MV-4-11 (cell line): ENCODE measurements at places on chromosomes 7 and 10.

DNA sequence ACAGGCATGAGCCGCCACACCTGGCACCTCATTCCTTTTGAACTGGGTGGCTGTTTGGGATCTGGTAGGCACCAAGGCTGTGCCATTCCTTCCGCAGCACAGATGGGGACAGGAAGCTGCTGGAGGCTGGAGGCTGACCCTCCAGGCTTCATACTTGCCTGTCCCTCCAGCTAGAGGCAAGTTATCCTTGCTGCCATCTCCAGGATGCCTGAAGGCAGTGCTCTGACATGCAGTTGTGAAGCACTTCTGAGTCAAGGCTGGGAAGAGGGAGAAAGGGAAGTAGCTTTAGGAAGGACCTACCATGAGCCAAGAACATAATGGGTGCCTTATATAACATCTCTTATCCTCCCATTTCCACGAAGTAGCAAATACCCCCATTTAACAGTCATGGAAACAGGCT is 9.5 kb downstream of the MARVELD1 start:
- DNase-seq = no peak

DNA sequence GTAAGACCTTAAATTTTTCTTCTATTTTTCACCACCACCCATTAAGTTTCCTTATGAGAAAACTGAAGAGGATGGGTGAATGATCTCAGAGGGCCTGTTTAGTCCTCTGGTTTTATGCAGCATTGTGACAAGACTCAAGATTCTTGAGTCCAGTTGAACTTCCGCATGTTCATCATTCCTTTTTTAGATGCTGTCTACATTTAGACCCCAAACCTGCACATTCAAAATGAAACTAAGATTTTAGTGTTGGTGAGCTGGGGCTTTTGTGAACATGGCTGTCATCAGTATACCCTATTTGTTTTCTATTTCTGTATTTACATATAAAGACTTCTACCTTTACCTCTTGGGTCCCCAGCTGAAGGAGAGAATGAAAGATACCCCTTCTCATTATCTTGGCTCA is 31.1 kb downstream of the NET1 start:
- no peak for DNase-seq

- DNase-seq = peak; percentile 80
These were observed 74.0 kb downstream of the ARID5B start for GRCh38 chr10:61975391-61975932.

GRCh38 chr7:47954231-47954911 is 6.1 kb upstream of the PKD1L1 start:
- peak; percentile 29 for DNase-seq

DNA sequence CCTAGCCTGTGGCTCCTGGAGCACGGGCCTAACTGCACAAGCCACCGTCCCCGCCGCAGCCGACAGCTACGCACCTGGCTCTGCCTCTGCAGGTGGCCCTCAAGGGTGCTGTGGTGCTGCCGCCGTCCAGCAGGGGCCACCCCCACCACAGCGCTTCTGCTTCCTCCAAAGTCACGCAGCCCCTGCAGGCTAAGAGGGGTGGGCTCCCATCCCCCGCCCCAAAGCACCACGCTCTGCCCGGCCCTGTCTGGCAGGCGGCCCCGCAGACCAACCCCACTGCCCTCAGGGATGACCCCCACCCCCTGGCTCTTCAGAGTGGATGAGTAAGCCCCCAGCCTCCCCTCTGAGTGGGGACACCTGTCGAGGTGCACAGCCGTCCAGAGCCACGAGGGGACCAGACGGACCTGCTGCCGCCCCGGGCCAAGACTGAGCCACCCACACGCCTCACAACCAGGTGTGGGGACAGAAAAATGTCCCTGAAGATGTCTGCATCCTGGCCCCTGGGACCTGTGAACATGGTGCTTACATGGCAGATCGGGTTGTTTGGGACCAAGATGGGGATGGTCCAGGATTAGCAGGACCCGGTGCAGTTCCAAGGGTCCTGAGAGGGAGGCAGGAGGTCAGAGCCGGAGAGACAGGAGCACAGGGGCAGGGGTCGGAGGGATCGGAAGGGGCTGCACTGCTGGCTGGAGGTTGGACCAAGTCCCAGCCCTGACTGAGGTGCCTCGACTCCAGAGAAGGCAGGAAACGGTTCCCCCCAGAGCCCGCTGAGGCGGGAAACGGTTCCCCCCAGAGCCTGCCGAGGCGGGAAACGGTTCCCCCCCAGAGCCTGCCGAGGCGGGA is 9.0 kb upstream of the ADAP1 start:
- no peak for DNase-seq

DNA sequence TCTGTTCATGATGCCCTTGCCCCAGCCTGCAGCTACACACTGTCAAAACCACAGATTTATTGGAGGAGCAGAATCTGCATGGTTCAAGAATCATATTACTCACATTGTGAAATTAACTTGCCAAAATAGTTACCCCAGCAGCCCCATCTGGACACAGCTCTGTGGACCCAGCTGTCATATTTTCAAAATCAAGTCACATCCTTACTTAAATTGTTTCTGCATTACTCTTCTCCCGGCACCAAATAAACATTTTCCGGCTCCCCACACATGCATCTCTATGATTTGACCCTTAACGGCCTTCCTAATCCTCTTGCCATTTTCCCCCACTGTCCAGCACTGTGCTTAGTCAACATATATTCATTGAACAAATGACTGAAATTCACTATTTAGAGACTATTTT is 43.8 kb upstream of the GPR26 start:
- DNase-seq = no peak

GRCh38 chr7:55484241-55484640 is 88.1 kb downstream of the VOPP1 start:
- DNase-seq = no peak

- no peak for DNase-seq
These were observed 3.2 kb upstream of the FGFR2 start for GRCh38 chr10:121601458-121601857.

DNA sequence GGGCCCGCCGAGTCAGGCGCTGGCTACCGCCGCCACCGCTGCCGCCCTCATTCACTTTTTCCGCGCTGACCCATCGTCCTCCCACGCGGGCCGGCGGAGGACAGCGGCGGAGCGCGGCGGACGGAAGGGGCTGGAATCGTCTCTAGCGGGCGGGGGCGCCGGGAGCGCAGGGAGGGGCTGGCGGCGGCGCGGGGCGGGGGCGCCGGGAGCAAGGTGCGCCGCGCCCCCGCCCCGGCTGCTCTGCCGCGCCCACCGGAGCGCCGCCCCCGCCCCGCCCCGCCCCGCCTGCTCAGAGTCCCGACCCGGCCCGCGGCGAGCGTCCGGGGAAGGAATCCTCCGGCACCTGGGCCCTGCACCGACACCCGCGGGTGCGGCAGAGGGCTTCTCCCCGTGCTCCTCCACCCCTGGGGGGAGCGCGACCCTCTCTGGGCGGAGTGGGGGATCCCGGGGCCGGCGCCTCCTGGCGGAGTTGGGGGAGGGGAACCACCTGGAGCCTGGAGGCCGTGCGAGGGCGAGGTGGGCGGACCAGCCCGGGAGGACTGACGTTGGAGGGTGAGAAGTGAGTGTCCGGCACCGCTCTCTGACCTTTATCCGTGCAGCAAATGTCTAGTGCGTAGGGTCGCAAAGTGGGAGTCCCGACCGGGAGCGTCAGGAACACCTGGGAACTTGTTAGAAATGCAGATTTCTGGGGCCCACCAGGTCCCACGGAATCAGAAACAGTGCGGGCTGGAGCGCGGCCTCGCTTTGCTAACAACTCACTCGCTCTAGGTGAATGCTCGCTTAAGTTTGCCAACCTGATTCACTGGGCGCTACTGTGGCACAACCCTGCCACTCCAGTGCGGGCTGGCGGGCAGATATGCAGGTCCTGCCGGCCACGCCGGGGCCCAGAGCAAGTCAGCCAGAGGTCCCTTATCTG is at the start of gene COBL:
COBL (minus strand) TSS at position 144 of the 916 bp plus-strand sequence. CDS start 176 bp downstream, outside the sequence.
- DNase-seq = no peak

DNA sequence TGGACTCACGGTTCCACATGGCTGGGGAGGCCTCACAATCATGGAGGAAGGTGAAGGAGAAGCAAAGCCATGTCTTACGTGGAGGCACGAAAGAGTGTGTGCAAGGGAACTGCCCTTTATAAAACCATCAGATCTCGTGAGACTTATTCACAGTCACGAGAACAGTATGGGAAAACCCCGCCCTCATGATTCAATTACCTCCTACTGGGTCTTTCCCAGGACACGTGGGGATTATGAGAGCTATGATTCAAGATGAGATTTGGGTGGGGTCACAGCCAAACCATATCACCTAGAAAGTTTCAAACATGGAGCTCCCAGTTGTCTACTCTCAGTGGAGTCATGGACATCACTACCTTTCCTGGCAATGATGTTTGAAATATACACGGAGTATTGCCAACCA is 49.6 kb downstream of the CYCS start:
- no peak for DNase-seq

DNA sequence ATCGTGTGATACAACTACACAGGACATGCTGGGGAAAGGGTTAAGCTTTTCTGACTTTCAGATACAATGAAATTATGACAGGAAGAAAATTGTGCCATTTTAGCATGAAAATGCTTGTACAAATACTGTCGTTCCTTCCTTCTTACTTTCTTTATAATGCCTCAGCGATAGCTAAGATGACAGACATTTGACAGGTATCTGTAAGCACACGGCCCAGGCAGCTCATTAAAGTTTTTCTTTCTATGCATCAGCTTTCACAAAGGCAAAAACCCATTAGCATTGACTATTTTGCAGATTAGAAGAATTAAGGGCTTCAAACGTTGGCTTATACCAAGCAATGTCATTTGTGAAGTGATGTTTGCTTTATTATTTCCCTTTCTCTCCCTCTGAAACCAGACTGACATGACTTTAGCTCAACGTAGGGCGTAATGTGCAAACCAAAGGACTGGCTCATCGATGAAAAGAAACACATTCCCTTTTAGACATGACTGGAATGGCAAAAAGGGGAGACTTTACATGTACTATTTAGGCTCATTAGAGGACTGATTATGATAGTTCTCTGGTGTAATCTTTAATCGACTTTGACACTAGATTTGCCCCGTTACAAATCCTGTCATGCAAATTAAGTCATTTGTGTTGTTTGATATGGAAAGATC is 258.4 kb upstream of the SP8 start:
- no peak for DNase-seq

DNA sequence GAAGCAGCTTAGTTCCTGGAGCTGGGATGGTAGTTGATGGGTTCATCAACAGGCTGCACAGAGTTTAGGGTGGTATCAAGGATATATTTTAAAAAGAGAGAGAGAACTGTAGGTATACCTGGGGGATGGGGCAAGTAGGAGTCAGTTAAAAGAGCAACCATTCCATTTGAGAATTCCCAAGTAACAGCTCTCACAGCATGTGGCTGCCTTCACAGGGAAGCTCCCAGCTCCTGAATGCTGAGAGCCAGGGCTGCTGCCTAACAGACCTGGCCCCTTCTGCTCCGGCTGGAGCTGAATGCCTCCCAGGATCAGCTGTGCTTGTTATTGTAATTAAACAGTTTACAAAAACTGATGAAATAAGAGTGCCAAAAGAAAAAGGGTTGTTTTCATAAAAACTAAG is 58.8 kb upstream of the GPR26 start:
- no peak for DNase-seq

DNA sequence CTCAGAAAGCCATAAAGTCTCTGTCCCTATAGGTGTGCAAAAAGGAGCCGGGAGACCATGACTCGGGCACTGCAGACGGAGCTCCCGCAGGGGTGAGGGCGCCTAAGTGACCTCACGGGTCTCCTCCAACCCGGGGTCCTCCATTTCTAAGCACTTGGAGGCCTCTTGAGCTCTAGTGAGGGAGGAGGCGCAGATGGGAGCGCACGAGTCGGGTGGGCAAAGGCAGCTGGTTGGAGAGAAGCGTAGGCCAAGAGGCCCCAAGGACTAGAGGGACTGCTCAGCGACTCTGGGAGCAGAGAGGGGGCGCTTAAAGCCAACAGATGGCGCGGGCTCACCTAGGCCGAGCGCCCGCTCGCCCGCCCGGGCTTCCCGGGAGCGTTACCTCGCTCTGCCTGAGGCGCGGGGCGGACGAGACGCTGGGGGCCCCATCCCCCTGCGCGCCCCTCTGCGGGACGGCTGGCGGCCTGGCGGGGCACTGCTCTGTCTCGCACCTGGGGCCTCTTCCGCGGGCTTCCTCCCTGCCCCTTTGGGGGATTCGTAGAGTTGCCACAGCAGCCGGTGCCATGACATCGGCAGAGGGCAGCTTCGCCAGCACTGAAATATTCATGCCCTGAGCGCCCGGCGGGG is 523 bp upstream of the CDH23 start:
- DNase-seq = no peak

- no peak for DNase-seq
These were observed 737 bp downstream of the CABCOCO1 start for GRCh38 chr10:61663466-61663865.

- no peak for DNase-seq
These were observed 926.1 kb upstream of the SORCS1 start for GRCh38 chr10:108090476-108091215.

DNA sequence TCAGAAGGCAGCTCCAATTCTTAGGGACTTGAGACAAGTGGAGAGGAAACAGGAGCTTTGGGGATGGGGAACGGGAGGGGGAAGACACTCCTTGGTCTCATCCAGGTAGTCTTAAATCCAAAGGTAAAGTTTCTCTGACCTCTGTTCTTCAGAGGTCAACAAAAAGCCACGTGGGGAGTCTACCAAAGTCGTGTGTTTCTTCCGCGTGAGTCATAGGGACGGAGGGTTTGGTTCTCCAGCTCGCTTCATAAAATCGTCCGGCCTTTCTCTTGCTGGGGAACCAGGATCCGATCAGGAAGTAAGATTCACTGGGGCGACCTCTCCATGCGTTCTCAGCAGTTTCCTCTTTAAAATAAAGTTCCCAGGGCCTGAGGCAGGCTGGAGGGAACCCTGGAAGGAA is 275.7 kb downstream of the TCERG1L start:
- DNase-seq = no peak

DNA sequence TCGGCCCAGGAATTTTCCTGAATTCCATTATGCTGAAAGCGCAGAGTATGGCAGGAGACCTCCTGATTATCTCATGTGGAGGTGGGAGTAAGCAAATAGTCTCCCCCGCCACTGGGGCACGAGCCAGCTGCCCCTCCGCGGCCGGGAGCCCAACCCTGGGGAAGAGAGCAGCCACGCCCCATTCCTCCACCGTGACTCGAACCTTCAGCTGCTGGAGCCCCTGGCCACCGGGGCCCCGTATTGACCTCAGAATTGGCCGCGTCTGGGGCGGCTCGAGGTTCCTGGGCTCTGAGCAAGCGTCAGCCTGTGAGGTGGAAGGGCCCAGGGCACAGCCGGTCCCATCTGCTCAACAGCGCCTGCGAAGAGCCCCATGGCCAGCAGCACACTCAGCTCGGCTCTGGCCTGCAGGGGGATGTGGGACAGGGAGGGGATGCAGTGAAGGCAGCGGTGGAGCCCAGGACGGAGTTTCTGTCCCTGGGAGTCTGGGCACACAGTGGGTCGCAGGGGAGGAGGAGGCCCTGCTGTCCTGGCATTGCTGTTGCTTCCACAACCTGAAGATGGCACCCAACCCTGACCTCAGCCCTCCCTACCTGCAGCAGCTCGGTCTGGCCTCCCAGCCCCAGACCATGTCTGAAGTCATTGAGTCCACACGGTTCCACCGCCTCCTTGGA is 97.8 kb downstream of the CHST15 start:
- DNase-seq = no peak
